ENCODE measurements at places on chromosomes 2 and 18.

DNA sequence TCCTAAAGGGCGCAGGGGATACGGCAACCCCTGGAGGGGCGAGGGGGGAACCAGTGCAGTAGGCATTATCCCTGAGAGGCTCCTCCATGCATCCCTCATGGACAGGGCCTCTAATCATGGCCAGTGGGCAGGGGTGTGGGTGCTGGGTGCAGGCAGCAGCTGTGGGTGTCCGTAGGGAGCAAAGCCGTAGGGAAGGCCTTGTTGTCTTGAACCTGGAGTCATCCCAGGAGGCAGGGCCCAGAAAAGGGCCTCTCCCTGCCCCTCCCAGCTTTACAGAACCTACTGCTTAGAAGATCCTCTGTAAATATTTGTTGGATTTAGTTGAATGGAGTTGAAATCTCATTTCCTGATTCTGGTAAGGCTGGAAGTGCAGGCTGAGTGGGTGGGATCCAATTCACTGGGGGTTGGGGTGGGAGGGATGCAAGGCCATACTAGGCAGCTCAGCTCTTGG, 207.0 kb upstream of the HAAO start:
- DNase-seq: no peak

DNA sequence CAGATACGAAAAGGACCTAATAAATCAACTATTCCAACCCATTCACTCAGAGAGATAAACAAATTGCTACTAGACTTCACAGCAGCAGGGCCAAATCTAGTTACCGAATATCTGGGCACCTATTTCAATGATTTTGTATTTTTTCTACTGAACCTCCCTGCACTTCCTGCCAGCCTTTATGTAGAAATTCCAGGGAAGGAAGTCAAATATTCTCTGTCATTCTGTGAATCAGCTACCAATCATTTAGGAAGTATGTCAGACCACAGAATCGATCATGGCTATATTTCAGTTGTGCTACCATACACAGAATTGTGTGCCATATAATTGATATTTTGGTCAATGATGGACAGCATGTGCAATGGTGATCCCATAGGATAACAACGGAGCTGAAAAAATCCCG, 109.6 kb upstream of the SPOPL start:
- no peak for DNase-seq

GRCh38 chr2:203659331-203660049, 46.9 kb upstream of the CD28 start:
- DNase-seq: no peak

- no peak for DNase-seq
Measured at GRCh38 chr18:9364242-9364641, 29.7 kb downstream of the TWSG1 start.

DNA sequence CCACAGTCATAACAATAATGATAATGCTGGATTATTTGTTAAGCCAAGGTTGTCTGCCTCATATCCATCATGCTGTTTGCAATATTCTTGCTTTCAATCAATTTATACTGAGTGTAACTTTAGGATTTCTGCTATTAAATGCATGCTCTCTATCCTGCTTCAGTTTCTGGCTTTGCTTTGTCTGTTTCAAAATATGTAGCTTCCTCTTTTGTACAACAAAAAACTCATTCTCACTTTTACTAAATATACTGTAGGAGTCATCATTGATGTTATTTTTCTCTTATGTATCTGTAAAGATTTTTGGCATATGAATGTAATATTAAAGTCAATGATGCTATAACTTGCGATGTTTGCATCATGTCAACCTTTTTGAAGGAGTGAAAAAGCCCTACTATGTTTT, 149.3 kb downstream of the GPD2 start:
- no peak for DNase-seq

- no peak for DNase-seq
Measured at GRCh38 chr18:43539862-43540261, 262.6 kb upstream of the SYT4 start.

DNA sequence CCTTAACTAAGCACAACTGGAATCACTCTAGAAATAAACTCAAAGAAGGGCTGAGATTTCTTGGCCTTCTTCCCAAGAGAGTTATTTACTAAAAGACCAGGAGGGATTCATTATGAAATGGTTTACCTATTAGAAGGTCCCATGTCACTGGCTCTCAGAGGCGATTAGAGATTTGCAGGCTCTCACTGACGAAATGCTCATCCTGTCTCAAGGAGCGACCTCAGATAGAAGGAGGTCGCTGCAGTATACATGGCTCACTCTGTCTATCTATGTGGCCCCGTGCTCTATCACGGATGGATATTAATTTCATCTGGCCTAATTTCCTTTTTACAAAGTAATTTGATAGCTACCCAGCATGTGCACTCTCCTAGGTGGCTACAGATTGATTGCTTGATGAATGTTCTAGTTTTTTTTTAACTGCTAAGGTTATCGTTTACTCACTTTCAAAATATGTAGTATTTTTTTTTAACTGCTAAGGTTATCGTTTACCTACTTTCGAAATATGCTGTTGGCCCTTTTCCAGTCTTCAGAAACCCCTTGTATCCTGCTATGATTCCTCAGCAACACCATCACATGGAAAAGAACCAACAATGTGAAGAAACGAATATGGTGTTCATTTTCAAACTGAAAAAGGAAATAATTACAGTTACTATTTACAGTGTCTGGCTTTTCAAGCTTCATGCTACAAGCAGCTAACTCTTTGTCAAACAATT, 9.1 kb downstream of the SMIM21 start:
- no peak for DNase-seq

DNA sequence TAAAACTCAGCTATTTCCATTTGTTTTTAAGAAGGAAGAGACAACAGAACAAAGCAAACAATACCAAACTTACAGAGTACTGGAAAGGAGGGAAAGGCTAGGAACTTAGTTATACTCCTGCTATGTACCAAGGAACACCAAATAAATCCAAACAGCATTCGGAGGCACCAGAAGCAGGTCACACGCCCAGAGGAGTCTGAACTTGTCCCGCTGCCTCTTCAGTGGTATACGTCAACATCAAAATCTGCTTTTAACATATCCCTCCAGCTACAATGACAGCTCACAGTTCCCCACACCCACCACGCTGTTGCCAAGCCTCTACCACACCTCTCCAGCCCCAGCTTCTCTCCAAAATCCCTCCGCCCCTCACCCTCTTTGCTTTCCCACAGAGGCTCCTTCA, 17.3 kb downstream of the C2orf76 start:
- no peak for DNase-seq

DNA sequence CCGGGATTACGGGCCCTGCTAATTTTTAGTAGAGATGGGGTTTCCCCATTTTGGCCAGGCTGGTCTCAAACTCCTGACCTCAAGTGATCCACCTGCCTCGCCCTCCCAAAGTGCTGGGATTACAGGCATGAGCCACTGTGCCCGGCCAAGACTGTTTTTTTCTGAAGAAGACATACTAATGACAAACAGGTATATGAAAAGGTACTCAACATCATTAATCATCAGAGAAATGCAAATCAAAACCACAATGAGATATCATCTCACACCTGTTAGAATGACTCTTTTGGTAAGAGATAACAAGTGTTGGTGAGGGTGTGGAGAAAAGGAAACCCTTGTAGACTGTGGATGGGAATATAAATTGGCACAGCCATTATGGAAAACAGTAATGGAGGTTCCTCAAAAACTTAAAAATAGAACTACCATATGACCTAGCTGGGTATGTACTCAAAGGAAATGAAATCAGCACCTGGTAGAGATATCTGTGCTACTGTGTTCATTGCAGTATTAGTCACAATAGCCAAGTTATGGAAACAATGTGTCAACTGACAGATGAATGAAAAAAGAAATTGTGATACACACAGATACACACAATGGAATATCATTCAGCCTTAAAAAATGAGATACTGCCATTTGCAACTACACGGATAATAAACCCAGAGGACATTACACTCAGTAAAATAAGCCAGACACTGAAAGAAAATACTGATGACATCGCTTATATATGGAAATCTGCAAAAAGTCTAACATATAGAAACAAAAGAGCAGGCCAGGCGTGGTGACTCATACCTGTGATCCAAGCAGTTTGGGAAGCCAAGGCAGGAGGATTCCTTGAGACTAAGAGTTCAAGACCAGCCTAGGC, 20.8 kb downstream of the SOS1 start:
- no peak for DNase-seq

DNA sequence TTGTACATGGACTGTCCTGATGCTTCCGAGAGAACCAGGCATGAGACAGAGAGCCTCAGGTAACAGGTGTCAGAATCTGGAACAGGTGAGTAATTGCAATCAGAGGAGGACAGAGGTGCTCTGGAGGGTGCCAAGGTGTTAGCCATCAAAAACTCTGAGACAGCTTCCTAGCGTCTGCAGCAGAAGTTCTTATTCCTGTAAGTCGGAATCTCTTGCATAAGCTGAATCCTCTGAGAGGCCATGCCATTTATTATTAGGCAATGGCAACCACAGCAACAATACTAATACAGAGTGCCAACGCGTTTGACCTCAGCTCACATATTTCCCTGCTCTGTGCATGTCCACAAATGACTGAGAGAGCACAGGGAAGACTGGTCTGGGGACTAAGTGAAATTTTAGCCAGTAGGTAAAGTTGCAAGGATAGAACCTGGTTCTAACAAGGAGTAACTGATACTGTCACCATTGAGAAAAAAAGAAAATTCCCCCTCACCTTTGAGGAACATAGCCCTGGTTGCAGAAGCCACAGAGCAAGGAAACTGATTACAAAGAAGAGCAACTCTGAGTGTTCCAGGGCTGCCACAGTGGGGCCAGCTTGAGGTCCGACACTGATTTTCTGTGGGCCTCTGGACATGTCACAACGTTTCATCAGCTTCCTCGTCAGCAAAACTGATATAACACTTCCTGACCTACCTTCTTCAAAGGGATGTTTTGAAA, 55.1 kb upstream of the ACSL3 start:
- no peak for DNase-seq

GRCh38 chr2:230447455-230448451, 31.8 kb downstream of the SP100 start:
- no peak for DNase-seq

DNA sequence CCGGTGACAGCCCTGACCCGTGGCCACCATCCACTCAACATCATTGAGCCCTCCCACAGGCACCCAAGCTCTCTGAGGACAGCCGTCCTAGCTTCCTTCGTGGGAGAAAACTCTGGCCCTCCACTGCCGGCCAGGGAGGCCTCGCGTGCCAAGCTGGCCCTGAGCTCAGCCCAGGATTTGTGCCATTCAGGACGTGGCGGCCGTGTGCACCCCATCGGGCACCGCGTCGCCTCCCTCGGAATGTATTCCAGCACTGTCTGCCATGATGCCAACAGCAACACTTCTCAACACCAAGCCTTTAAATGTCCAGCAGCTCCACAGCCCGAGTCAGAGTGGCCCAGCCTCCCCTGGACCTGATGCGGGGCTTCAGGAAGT, 35.7 kb downstream of the ZNF516 start:
- DNase-seq: no peak

- DNase-seq: no peak
Measured at GRCh38 chr18:4035521-4035920, 419.6 kb downstream of the DLGAP1 start.

DNA sequence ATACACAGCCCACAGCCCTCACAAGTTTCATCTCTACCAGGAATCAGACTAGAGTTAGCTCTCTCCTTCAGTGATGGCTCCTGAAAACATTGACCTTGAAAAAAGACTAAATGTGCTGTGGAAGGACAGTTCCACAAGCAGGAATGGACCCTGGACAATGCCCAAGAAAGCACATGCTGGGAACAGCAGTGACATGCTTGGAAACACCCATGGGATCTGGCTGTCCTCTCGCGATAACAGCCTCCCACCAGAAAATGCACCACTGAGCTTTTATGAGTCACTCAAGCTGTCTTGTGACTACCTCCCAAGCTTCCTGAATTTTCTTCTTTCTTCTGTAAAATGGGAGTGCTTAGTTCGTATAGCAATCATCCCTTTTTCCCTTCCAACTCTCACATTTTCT, 269.2 kb downstream of the LRATD1 start:
- no peak for DNase-seq

DNA sequence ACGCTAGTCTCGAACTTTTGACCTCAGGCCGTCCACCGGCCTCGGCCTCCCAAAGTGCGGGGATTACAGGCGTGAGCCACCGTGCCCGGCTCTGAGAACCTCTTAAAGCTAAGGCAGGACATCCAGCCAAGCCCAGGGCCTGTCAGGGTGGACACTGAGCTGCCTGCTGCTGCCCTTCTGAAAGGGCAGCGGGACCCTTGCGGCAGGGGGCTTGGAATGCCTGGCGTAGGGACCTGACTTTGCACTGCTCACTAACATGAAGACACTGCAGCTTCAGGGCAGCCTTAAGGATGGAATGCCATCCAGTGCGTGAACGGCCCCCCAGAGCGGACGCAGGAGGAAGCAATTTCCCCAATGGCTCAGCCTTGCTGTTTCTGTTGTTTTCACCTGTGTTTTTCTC, 9.0 kb downstream of the CYS1 start:
- DNase-seq: no peak

DNA sequence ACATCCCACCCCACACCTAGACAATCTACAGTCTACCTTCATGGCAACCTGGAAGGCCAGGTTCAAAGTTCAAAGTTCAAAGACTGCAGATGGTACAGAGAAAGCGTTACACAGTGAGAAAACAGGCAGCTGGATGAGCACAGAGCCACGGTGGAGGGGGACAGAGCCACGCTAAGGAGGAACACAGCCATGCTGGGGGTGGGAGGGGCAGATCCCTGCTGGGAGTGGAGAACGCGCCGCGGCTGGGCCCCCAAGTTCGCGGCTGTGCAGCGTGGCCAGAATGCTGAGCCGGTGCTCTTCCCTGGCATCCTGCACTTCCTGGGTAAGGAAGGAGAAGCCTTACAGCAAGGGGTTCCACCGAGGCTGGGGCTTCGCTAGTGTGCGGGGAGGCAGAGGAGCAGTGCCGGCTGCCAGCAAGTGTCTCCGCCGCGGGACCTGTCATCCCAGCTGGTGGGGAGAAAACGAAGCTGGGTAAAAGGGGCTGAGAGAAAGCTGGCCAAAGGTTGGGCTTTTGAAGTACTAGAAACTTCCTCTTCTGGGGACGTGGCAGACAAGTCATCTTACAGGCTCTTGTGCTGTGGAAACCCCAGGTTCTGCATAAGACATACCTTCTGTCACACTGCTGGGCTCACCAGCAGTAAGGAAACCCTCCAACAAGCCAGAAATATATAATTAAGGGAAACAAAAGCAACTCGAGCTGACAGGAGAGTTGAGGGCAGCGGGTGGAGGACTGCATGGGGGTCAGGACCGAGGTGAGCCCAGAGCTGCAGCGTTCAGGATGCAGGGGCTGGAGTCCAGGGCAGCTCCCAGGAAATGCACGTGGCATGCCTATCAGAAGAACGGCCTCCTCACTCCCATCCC, 115.5 kb downstream of the HDAC4 start:
- DNase-seq: peak; percentile 35

- DNase-seq: no peak
Measured at GRCh38 chr2:210540900-210541289, 15.5 kb upstream of the CPS1 start.

GRCh38 chr2:232544674-232545073, 5.2 kb downstream of the CHRNG start:
- DNase-seq: no peak

Measured in activated CD4-positive, alpha-beta T cell treated with anti-CD3 and anti-CD28 coated beads, Interleukin-2, amount 50 U/mL, for 1 hour (primary cell).